ENCODE measurements at places on chromosomes 5 and 9.

- DNase-seq: no peak
Measured at GRCh38 chr5:171431251-171431777, 11.9 kb downstream of the FGF18 start.

- no peak for DNase-seq
Measured at GRCh38 chr5:963310-963672, 45.3 kb upstream of the NKD2 start.

DNA sequence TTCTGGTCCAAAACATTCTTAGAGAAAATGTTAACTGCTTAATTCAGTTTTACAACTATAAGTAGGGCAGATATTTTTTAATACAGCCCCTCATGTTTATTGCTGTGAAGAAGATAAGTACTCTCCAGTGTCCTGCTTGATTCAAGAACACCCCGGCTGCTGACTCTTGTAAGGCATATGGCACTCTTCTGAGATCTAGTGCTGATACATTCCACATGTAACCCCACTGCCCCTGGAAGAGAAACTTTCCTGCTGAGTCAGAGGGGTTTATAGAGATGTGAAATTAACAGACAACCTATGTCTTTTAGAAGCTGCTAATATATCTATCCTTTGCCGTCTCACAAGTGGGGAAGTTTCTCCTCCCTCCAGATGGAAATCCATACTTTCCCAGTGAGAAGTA is 1.0 kb upstream of the MINAR2 start:
- DNase-seq: no peak

DNA sequence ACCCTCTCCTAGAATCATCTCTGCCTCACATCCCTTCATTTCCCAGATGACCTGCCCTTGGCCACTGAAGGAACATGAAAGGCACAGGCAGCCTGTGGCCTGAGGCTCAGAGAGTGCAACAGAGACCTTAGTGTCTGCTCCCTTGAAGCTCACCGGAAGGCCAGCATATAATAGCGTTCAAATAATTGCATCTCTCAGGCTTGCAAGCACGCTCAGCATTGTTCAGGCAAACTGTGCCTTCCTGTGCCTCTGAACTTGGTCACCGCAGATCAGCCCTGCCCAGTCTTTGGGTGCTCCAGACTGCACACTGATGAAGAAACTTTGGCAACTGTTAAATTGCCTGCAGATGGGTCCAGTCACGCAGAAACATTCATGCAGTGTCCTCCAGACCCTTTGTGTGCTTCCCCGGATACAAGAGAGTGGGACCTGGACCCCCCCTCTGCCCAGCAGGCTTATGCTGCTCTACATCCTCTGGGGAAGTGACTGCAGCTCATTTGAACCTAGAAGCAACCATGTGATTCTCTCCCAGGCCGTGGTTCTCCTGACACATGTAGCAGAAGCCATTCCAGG is 216.0 kb upstream of the ANKRD55 start:
- DNase-seq: no peak

DNA sequence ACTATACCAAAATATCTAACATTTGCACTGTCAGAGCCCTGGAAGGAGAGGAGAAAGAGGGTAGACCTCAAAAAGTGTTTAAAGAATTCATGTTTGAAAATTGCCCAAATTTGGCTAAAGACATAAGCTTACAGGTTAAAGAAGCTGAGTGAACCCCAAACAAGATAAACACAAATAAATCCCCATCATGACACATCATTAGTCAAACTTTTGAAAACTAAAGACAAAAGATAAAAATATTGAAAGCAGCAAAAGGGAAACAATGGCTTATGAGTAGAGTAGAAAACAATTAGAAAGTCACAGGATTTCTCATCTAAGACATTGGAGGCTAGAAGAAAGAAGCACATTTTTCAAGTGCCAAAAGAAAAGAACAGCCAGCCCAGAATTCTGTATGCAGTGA is 6.1 kb upstream of the UBLCP1 start:
- no peak for DNase-seq

DNA sequence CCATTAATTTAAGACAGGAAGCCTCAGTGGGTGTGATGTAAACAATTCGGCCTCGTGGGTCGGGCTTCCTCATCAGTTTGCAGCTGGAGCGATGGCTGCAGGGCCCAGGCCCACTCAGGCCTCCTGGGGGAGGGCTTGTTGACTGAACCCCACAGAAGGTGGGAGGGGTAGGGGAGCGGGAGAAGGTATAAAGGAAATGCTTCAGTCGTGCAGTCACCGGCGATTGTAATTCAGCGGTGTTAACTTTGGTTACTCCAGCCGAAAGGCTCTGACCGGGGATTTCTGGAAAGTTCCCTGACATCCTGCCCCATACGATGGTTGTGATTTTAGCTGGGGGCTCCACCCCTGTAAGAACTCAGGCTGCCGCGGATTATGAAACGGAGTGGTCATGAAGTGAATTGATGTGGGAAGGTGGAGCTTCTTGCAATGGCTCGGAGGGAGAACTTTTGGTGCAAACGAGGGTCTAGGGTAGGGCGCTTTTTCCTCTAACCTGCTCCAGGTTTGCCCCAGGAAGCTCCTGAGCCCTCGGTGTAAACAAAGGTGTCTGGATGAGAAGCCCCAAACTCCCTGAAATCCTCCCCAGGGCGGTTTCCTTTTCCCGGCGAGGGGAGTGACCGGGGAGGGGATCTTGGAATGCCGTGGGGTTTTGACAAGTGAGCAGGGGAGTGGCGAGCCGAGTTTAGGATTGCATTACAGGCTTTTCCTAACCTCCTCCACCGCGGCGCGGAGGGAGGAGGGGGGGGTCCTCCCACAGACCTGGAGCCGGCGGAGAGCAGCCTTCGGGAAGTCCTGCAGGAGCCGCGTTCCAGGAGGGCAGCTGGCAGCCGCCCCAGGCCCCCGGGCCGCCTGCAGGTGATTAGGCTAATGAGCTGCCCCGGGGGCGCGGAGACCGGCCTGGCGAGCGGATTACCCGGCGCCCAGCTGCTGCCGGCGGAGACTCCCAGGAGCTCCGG is 215.5 kb downstream of the PDZD2 start:
- DNase-seq: peak; percentile 91

GRCh38 chr9:89225587-89225986 is 47.0 kb upstream of the SHC3 start:
- DNase-seq: no peak

- no peak for DNase-seq
Measured at GRCh38 chr9:13380903-13381302, 101.4 kb upstream of the MPDZ start.

- no peak for DNase-seq
Measured at GRCh38 chr5:178269499-178269898, 36.9 kb upstream of the PHYKPL start.

DNA sequence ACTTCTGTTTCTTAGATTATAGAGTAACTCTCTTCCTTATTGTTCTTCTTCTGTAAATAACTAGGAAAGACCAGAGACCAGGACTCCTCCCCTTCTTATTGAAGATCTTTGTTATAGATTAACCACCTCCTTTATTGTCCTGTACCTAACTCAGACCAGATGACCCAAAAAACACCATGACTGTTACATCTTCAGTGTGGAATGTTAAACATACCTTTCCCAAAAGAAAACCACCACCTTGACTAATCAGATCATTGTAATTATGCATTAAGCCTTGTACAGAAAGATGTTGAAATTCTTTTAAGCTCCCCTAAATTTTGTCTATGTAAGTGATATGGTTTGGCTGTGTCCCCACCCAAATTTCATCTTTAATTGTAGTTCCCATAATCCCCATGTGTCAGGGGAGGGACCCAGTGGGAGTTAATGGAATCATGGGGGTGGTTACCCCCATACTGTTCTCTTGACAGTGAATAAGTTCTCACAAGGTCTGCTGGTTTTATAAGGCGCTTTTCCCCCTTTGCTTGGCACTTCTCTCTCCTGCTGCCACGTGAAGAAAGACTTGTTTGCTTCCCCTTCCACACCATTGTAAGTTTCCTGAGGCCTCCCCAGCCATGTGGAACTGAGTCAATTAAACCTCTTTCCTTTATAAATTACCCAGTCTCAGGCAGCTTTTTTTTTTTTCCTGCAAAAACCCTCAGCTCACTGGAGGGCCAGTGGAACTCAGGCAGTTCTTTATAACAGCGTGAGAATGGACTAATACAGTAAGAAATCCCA is 26.3 kb downstream of the ARSB start:
- no peak for DNase-seq

- DNase-seq: no peak
Measured at GRCh38 chr5:172852490-172853354, 18.7 kb downstream of the ERGIC1 start.

DNA sequence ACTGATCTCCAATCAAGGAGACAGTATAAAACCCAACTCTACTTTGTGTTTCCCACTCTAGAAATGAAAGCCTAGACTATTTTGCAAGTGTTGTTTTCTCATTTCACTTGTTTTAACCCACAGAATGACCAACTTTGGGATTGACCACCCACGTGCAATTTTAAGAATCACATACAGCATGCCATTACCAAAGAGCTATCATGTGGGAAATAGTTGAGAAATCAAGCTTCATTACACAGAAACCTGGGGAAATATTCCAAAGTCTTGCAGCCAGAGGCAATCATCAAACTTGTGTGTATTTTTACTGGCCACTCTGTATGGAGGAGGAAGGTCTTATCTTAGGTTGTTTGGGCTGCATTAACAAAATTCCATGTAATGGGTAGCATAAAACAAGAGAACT is 451.4 kb upstream of the DAB2 start:
- no peak for DNase-seq

DNA sequence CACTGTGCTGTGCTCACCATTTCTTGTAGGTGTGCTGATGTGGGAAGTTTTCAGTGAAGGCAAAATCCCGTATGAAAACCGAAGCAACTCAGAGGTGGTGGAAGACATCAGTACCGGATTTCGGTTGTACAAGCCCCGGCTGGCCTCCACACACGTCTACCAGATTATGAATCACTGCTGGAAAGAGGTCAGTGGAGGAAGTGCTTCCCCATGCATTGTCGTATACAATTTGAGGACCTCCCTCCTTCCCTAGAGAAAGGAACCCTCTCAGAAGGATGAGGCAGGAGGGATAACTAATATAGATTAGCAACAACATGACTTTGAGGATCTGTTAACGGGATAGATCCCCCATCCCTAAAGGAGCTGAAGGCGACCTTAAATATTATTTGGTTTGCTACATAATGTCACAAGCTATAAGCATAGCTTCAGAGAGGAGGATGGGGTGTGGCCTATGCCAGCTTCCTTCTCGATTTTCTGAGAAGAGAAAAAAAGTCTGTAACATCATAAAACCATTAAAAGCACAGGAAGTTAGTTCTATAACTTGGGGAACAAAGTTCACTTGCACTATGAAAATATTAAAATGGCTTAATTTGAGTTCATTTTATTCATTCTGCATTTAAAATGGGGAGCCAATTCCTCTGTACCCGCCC is 17.0 kb upstream of the CYFIP2 start:
- DNase-seq: no peak

- no peak for DNase-seq
Measured at GRCh38 chr5:88948746-88949600, 66.0 kb upstream of the MEF2C start.

DNA sequence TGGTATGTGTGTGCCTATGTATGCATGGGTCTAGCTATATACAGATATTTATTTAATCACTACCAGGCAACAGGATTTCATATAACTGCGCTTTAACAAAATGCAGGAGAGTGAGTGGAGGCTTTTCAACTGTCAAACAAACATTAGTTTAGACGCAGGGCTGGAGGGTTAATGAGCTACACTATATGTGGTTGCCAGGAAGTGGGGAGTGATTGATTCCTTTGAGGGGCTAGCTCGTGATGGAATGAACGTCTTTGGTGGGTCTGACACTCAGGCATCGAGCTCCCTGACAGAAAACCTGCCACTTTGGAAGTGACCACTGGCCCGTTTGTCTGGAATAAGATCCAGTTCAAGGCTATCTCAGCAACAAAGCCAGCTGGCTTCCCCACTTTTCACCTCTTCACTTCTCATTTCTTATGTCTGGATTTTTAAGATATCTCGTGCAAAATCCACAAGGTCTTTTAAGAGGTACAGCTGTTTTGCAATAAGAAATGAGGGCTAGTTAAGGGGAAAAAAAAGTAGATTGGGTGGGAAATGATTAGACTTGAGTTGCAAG is 78.0 kb downstream of the CFAP77 start:
- DNase-seq: no peak

GRCh38 chr5:4370218-4370617 is 769.9 kb upstream of the ADAMTS16 start:
- DNase-seq: no peak

DNA sequence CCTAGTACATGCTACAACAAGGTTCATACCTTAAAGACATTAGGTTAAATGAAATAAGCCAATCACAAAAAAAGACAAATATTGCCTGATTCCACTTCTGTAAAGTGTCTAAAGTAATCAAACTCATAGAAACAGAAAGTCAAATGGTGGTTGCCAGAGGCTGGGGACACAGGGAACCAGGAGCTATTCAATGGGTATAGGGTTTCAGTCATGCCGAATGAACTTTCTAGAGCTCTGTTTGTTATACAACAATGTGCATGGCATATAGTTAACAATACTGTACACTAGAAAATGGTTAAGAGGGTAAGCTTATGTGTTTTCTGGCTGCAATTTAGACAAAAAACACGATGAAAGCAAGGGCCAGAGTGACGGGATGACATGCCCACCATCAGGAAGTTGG is 70.8 kb upstream of the EGFLAM start:
- DNase-seq: no peak

DNA sequence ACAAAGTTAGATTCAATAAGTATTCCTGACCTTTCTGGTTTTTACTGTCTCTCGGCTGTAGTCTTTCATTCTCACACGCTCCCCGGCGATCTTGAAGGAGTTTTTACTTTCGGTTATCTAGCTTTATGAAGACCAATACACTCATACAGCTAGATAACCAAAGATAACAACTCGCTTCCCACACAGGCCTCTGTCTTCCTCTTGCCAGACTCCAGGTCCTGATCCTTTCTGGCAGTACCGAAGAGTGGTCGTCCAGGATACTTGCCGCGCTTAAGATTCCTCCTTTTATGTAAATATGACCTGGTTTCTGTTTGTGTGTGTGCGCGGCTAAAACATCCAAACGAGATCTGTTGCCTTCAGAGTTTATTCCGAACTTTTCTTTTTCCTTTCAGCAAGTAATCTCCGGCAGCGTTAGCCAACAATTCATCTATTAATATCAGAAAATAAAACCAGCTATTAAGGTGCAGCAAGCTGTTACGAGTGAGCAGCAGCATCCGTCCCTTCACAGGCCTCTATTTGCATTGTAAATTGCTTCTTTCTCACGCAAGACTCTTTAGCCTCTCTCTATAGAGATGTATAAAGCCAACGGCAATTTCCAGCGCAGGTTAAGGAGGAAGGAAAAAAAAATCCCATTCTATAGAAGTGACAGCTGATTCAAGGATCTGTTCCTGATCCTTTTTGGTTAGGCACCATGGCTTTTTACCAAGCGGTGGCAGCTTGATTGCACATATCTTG is 216.1 kb downstream of the MEF2C start:
- no peak for DNase-seq

Measured in D341Med (cell line).